ENCODE measurements at places on chromosomes 6 and 20. TPM values are rescaled to one million over a fixed set of nuclear protein-coding genes. Genes with fewer than 3 reads are reported as not detected.

DNA sequence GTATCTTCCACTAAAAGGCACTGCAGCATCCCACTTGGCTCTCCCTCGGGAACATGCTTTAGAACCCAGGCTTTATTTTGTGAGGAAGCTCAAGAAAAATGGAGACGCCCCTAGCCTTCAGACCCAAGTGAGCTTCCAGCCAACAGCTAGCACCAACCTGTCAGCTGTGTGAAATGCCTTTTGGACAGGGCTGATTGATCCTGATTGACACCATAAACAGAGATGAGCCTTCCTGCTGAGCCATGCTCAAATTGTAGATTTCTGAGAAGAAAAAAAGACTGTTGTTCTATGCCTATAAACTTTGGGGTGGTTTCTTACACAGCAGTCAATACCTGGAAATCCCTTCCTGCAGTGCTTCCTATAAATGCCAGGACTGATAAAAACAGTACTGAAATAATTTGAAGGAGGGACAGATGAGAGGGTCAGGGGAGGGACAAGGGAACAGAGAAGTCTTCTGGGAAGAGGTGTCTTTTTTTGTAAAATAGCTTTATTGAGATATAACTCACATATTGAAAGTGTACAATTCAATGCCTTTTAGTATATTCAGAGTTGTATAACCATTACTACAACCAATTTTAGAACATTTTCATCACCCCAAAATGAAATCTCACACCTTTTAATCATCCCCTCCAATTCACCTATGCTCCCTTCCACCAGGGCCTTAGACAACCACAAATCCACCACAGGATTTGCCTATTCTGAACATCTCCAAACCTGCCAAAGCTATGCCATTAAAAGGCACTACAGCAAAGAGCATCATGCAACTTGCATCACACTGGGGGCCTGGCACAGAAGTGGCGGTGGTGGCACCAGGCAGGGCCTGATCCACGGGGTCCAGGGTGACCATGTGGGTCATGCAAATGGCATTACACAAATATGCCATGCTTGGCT is 2.7 kb upstream of the STK4 start:
- DNase-seq: no peak
- H3K27me3 ChIP-seq: no peaks in the 10 kb centered on the region
- H3K4me1 ChIP-seq: no peaks in the 10 kb centered on the region
- no peaks in the 10 kb centered on the region for H3K36me3 ChIP-seq

DNA sequence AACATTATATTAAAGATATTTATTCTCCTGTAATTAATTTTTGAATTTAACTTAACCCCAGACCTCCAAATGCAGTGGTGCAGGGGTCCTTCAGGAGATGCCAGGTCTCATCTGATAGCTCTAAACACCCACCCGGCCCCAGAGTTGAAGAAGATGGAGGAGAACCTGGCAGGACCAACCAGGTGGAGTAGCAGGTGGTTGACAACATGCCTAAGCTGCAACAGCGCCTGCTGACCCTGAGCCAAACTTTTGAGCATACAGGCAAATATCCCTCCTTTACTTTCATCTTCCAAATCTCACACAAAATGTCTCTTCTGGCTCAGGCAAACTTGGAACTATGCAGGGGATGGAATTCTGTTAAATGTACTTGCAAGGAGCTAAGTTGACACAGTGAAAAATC is 145.3 kb upstream of the TCF21 start:
- no peak overlapping the region for H3K27ac ChIP-seq
- H3K4me1 ChIP-seq: no peaks in the 10 kb centered on the region
- no peak overlapping the region for H3K4me3 ChIP-seq

The EPHA7 gene
- total RNA-seq: 1.5 TPM

DNA sequence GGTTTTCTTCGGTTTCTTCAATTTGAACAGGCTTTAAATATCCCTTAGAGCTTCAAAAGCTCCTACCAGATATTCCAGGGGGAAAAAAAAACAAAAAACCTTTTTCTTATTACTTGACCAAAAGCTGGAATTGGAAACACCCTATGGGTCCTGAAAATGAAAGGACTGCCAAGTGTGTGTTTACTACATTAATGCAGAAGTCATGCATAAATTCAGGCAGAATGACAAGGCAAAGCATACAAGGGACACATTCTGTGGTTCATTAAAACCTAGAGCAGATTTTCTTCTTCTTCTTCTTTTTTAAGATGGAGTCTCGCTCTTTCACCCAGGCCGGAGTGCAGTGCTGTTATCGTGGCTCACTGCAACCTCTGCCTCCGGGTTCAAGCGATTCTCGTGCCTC is 119.1 kb downstream of the GMDS start:
- H3K36me3 ChIP-seq: no peaks in the 10 kb centered on the region
- no peak for DNase-seq
- H3K27me3 ChIP-seq: no peaks in the 10 kb centered on the region
- no peaks in the 10 kb centered on the region for H3K4me1 ChIP-seq
- H3K4me3 ChIP-seq: no peak overlapping the region

The VWA7 gene
- 16.8 TPM for total RNA-seq

GRCh38 chr6:33952016-33952415 is 148.2 kb upstream of the MLN start:
- no peaks in the 10 kb centered on the region for H3K27me3 ChIP-seq
- no peak overlapping the region for H3K4me3 ChIP-seq
- DNase-seq: no peak
- H3K36me3 ChIP-seq: no peaks in the 10 kb centered on the region

GRCh38 chr20:57417051-57417689 is 26.0 kb downstream of the RBM38 start:
- H3K27me3 ChIP-seq: no peaks in the 10 kb centered on the region
- no peaks in the 10 kb centered on the region for H3K36me3 ChIP-seq
- no peak for DNase-seq

The FOXA2 gene
- total RNA-seq: 4.1 TPM

DNA sequence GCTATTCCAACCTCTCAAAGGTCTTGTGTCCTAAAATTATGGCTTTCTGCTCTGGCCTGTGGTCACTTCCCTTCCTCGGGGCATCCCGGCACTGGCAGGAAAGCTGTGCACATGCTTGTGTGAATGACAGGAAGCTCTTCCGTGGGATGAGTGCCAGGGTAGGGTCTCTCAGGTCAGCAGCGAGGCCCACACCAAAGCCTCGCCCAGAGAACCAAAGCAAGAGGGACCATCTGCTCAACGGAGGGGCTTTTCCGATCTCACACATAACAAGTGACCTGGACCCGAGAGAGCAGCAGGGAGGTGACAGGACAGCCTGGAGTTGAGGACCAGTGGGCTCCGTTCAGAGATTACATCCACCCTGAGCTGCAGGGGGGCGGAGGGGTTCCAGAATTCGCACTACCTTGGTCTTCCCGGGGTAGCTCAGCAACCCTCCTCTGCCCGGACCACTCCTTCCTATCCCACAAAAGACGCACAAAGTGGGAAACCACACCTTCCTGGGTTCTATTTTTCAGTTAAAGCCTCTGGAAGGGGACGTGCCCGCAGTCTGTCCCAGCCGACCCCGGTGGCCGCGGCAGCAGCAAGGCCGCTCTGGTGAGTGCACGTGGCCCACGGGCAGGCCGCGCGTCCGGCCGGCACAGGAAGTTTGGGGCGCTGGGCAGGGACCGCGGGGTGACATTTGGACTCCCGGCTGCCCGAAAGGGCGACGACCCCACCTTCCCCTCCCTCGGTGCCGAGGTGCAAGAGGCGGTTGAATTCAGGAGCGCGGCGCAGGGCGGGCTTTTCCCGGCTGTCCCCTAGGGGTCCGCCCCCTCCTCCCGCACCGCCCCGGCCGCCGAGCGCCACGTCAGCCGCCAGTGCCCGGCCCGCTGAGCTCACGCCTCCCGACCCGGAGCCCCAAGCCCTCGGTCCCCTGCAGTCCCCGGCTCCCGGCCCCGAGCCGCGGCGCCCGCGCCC is 988 bp downstream of the TXNDC5 start:
- H3K4me3 ChIP-seq: peak overlapping the region; percentile 96
- peak; percentile 72 for DNase-seq
- no peaks in the 10 kb centered on the region for H3K27me3 ChIP-seq
- H3K36me3 ChIP-seq: no peaks in the 10 kb centered on the region
- peaks cover 9% of the 10 kb centered on the region for H3K4me1 ChIP-seq

The MAP7 gene
- total RNA-seq: 35.8 TPM

The SLC24A3 gene
- total RNA-seq: 38.8 TPM

The SRMS gene
- not detected for total RNA-seq

DNA sequence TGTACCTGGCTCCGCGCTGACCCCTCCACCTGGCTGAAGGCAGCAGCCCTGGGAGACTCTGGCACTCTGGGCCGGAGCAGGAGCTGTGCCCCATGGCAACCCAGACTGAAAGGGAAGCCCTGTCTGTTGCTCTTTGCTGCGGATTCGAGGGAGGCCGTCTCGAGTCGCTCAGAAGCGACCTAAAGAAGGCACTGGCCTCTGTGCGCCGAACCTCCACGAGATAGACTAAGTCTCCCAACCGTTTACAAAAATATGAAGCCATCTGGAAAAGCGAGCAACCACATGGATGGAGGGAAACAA is 10.5 kb upstream of the TBX18 start:
- peaks cover 20% of the 10 kb centered on the region for H3K4me1 ChIP-seq
- H3K27me3 ChIP-seq: no peaks in the 10 kb centered on the region
- H3K4me3 ChIP-seq: no peak overlapping the region
- no peak for DNase-seq

- no peak for DNase-seq
- H3K27ac ChIP-seq: no peak overlapping the region
- H3K4me3 ChIP-seq: no peak overlapping the region
- H3K36me3 ChIP-seq: no peaks in the 10 kb centered on the region
- no peaks in the 10 kb centered on the region for H3K4me1 ChIP-seq
Observed at GRCh38 chr20:11057624-11058023, 383.8 kb upstream of the JAG1 start.

GRCh38 chr6:1611572-1612298 is 2.0 kb downstream of the FOXC1 start:
- H3K27ac ChIP-seq: no peak overlapping the region
- peak overlapping the region; percentile 32 for H3K4me3 ChIP-seq
- no peak for DNase-seq

DNA sequence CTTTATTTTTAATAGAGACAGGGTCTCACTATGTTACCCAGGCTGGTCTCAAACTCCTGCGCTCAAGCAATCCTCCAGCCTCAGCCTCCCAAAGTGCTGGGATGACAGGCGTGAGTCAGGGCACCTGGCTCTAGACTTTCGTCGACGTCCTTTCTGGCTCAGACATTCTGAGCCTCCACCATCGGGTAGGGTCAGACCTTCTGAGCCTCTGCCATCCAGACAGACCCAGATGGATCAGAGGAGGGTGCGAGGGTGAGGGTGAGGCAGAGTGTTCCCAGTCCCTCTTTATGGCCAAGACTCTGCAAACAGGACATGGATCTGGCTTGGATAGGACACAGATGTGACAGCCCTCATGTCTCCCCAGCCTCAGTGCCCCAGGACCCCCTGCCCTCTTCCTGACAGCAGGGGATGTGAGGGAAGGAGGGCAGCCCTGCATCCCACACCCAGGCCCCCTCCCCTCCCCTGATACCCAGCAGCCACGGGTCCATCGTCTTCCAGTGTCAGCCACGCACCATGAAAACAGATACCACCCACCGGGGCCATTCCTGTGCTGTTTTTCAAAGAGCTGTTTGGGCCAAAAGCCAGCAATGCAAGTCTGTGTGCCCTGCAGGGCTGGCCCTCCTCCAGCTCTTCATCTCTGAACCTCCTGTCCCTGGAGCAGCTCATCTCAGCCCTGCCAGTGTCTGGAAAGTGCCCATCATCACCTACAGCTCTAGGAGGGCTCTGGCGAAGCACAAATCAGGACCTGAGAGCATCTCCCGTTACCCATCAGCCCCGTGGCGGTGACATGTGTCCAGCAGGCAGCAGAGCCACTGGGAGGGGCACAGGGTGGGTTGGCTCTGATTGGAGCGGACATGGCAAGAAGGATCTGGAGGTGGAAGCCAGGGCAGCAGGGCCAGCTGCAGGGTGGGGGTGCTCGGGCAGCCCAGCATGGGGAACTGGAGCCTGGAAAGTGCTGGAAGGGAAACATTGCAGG is 208.4 kb downstream of the PREX1 start:
- no peak overlapping the region for H3K4me3 ChIP-seq
- peaks cover 23% of the 10 kb centered on the region for H3K4me1 ChIP-seq
- no peaks in the 10 kb centered on the region for H3K36me3 ChIP-seq
- H3K27me3 ChIP-seq: no peaks in the 10 kb centered on the region
- DNase-seq: peak; percentile 47
- H3K27ac ChIP-seq: no peak overlapping the region

DNA sequence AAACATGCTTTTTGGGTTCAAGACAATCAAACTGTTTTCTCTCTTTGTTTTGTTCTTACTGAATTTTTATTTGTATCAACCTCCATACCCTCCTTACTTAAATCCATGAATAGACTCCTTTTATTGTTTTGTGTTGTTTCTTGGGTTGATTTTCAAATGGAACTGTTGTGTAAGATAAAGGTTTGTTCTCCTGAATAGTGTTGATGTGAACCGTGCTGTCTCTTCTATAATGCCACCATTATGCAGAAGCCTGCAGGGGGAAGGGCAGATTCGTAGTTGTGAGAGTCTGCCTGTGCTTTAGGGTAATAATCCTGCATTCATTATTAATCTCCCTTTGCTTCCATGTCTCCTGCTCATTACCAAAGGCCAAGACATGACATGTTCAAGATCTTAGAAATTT is 105.9 kb downstream of the CDKAL1 start:
- no peak overlapping the region for H3K4me3 ChIP-seq
- DNase-seq: no peak
- H3K4me1 ChIP-seq: no peaks in the 10 kb centered on the region
- no peaks in the 10 kb centered on the region for H3K27me3 ChIP-seq
- no peaks in the 10 kb centered on the region for H3K36me3 ChIP-seq
- no peak overlapping the region for H3K27ac ChIP-seq

The BEND6 gene
- not detected for total RNA-seq

DNA sequence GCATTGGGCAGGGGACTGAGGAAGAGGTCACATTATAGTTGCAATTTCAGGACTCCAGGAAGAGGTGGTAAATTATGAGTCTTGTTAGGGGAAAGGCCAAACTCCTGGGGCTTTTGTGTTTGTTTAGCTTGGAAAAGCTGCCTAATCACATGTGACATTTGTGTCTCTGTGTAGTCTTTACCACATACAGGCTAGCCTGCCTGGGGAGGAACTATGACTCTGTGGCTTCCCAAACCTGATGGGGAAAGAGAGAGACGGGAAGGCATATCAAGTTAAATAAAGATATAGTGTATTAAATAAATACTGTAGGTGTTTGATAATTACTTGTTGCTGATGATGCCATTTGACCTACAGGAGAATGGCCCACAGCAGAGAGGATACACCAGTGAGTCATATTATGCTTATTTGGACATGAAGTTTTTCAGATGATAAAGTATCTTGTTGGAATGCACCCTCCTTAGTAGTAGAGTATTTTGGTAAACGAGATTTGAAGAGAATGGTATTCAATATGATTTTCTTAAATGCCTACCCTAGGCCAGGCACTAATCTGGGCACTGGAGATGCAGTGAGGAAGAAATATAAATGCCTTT is 4.0 kb downstream of the BLTP3A start:
- no peak for DNase-seq
- no peak overlapping the region for H3K4me3 ChIP-seq
- H3K27ac ChIP-seq: no peak overlapping the region

The PSORS1C2 gene
- total RNA-seq: not detected

- no peak for DNase-seq
- H3K27ac ChIP-seq: no peak overlapping the region
- H3K36me3 ChIP-seq: no peaks in the 10 kb centered on the region
- no peak overlapping the region for H3K4me3 ChIP-seq
- no peaks in the 10 kb centered on the region for H3K27me3 ChIP-seq
- no peaks in the 10 kb centered on the region for H3K4me1 ChIP-seq
Observed at GRCh38 chr20:53296025-53296424, 297.6 kb downstream of the ZNF217 start.

- no peak for DNase-seq
- H3K36me3 ChIP-seq: no peaks in the 10 kb centered on the region
- H3K4me1 ChIP-seq: no peaks in the 10 kb centered on the region
- no peak overlapping the region for H3K4me3 ChIP-seq
- no peaks in the 10 kb centered on the region for H3K27me3 ChIP-seq
Observed at GRCh38 chr20:23654000-23654399, 16.2 kb upstream of the CST3 start.

The ADTRP gene
- total RNA-seq: 143 TPM
